ENCODE measurements at places on chromosomes 12 and 14. TPM values are rescaled to one million over a fixed set of nuclear protein-coding genes. Genes with fewer than 3 reads are reported as not detected.

Gene PLCZ1
- polyA plus RNA-seq: not detected

Gene OTX2
- not detected for polyA plus RNA-seq

Gene PRH2
- not detected for polyA plus RNA-seq

Gene CMAS
- polyA plus RNA-seq: 45.0 TPM

Gene KRT82
- not detected for polyA plus RNA-seq

Gene TSPAN19
- not detected for polyA plus RNA-seq

Gene ARHGEF25
- not detected for polyA plus RNA-seq

Gene SYCP3
- polyA plus RNA-seq: 0.15 TPM

Gene PLEKHD1
- 0.13 TPM for polyA plus RNA-seq

Gene DDN
- not detected for polyA plus RNA-seq

Gene KRT74
- polyA plus RNA-seq: not detected

Gene SLC8A3
- not detected for polyA plus RNA-seq

Gene ADGRD1
- polyA plus RNA-seq: not detected

Gene IL31
- polyA plus RNA-seq: not detected

Gene LRRC10
- not detected for polyA plus RNA-seq

Gene ISCA2
- polyA plus RNA-seq: 83.1 TPM

Gene PMEL
- polyA plus RNA-seq: not detected

Gene PRKAG1
- 47.8 TPM for polyA plus RNA-seq

Gene KRT7
- not detected for polyA plus RNA-seq

Gene CD63
- polyA plus RNA-seq: 191 TPM

Gene USP15
- polyA plus RNA-seq: 79.1 TPM

Gene KCNH3
- polyA plus RNA-seq: 1.5 TPM

Gene EXOC3L4
- not detected for polyA plus RNA-seq

Gene SIX6
- polyA plus RNA-seq: not detected

Gene GLS2
- 5.0 TPM for polyA plus RNA-seq

Gene ABCD2
- polyA plus RNA-seq: 8.5 TPM

Gene ETFBKMT
- polyA plus RNA-seq: 2.2 TPM

Gene RGS6
- not detected for polyA plus RNA-seq

Gene TAMALIN
- 5.3 TPM for polyA plus RNA-seq

Gene TCP11L2
- polyA plus RNA-seq: 35.0 TPM

Gene MMP17
- polyA plus RNA-seq: not detected

Gene PPP1R13B
- 8.2 TPM for polyA plus RNA-seq

Gene GPATCH2L
- 14.8 TPM for polyA plus RNA-seq

Gene BHLHE41
- not detected for polyA plus RNA-seq

Gene ADCY6
- not detected for polyA plus RNA-seq

Gene VAMP1
- polyA plus RNA-seq: 10.3 TPM

Gene SLC7A7
- 0.21 TPM for polyA plus RNA-seq

Gene ZNF10
- polyA plus RNA-seq: 8.1 TPM

Gene DNAJC22
- not detected for polyA plus RNA-seq

Gene RNASE13
- polyA plus RNA-seq: not detected

Gene KRT4
- not detected for polyA plus RNA-seq

Gene PLBD1
- polyA plus RNA-seq: 0.22 TPM

Gene MYH6
- not detected for polyA plus RNA-seq

Gene TMEM63C
- not detected for polyA plus RNA-seq

Gene CLEC1A
- polyA plus RNA-seq: not detected

Gene MBIP
- 19.7 TPM for polyA plus RNA-seq

Gene TPH2
- polyA plus RNA-seq: not detected

Gene BCL2L2
- polyA plus RNA-seq: not detected

Gene ANKRD33
- polyA plus RNA-seq: not detected

Gene KRT5
- polyA plus RNA-seq: not detected

Gene LIN7A
- not detected for polyA plus RNA-seq

Gene RND1
- 0.85 TPM for polyA plus RNA-seq

Gene GOLGA5
- polyA plus RNA-seq: 18.0 TPM

Gene MMP19
- not detected for polyA plus RNA-seq

Gene MDGA2
- polyA plus RNA-seq: not detected

Gene SGPP1
- polyA plus RNA-seq: 12.5 TPM

Gene STON2
- polyA plus RNA-seq: not detected

Gene INSM2
- polyA plus RNA-seq: not detected

Gene REP15
- polyA plus RNA-seq: 0.47 TPM

Data from CD4-positive, alpha-beta memory T cell (primary cell).